K562 (cell line): ENCODE measurements at places on chromosomes 16 and 17. TPM values are rescaled to one million over a fixed set of nuclear protein-coding genes. Genes with fewer than 3 reads are reported as not detected.

GRCh38 chr17:80516171-80516932, 28.3 kb upstream of the RPTOR start:
- H3K27me3 ChIP-seq: peaks cover 84% of the 10 kb centered on the region
- H3K4me3 ChIP-seq: no peak overlapping the region
- H3K36me3 ChIP-seq: no peaks in the 10 kb centered on the region
- no peaks in the 10 kb centered on the region for H3K4me1 ChIP-seq
- DNase-seq: no peak

GRCh38 chr16:57889111-57889510, 81.8 kb downstream of the CNGB1 start:
- H3K4me3 ChIP-seq: no peak overlapping the region
- DNase-seq: no peak
- H3K27me3 ChIP-seq: peaks cover 53% of the 10 kb centered on the region
- H3K4me1 ChIP-seq: peaks cover 2% of the 10 kb centered on the region; the same call in 1 of the 2 replicates

GRCh38 chr17:33779234-33779591, 475.9 kb upstream of the CCL2 start:
- no peak overlapping the region for H3K4me3 ChIP-seq
- H3K27me3 ChIP-seq: peaks cover 5% of the 10 kb centered on the region; the same call in 1 of the 2 replicates

GRCh38 chr17:31582151-31582907, 190.9 kb downstream of the RAB11FIP4 start:
- no peak for DNase-seq
- no peak overlapping the region for H3K4me3 ChIP-seq
- no peaks in the 10 kb centered on the region for H3K36me3 ChIP-seq
- H3K4me1 ChIP-seq: no peaks in the 10 kb centered on the region
- peaks cover 13% of the 10 kb centered on the region for H3K27me3 ChIP-seq

- no peak overlapping the region for H3K27ac ChIP-seq
- no peak overlapping the region for H3K4me3 ChIP-seq
- peaks cover 40% of the 10 kb centered on the region; the same call in 2 of the 3 replicates for H3K36me3 ChIP-seq
Measured at GRCh38 chr17:63686138-63686685, 13.7 kb downstream of the LIMD2 start.

The LGALS9B gene
- not detected in 2 replicates for total RNA-seq

The PYY gene
- total RNA-seq: not detected in 2 replicates

The MEOX1 gene
- total RNA-seq: not detected in 2 replicates

The TEX14 gene
- 0.09 and 0.18 TPM in 2 replicates for total RNA-seq
